ENCODE measurements at places on chromosomes 1 and 21.

- DNase-seq, result no peak
These were observed 15.3 kb downstream of the RCAN3 start for GRCh38 chr1:24517898-24518297.

DNA sequence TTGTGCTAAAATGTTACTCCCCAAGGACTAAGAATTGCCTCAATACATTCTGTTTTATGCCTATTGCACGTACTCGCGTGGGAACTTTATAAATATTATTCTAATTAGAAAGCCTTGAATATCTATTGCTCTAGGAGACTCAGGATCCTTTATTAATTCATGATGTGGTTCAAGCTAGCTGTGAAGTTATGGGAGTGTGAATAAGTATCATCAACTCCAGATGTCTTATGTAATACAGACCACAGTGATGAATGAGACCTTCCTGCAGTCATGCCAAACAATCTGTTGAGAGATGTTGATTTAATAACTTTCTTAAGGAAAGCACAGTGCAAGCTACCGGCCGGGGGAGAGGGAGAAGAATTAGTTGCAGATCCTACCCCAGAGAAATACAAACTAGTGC, 519.2 kb upstream of the ZP4 start:
- DNase-seq, result no peak

- DNase-seq, result no peak
These were observed 27.3 kb downstream of the STPG1 start for GRCh38 chr1:24386241-24386640.

DNA sequence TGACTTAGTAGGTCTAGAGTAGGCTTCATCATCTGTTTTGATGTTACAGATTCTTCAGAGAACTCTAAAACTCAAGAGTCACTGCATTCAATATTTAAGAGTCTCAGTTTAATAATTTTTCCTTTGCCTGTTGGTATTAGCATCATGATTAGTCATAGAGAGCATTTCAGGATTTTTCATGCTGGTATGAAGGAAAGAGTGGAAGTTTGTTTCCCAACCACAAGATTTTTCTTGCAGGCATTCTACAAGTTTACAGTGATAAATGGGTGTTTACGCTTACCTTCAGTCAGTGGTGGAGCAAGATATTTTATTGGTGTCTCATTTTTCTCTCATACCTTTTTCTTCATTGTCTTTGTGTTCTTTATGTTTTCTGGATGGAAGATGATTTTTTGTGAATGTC, 58.4 kb upstream of the MYOCOS start:
- DNase-seq, result no peak

DNA sequence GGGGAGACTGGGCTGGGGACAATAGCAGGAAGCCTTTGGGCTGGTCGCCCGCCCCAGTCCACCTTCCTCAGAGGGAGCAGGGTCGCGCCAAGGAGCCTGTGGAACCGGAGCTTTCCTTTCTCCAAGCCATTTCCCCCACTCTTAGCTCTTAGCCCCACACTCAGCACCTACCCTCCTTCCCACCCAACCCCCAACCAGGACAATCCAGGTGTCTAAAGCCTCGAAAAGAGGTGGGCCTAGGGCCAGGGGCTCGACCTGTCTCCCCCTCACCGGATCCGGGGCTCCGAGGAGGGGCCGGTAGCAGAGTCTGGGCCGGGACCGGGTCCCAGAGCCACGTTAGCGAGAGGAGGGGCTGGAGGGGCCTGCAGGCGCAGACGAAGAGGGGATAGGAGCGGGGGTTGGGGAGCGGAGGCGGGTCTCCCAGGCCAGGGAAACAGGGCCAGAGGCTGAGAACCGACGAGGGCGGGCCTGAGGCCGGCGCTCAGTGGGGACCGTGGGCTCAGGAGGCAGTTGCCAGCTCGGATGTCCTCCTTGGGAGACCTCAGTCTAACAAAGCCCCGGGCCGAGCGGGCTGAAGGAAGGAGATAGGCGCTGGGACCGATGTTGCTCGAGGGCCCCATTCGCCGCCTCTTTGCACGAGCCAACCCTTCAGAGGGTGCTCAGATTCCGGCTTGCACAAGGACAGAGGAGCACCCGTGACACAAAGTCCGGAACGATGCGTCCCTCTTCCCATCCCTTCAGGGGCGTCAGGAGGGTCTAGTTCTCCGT, 943 bp downstream of the SEMA6C start:
- DNase-seq, result no peak

DNA sequence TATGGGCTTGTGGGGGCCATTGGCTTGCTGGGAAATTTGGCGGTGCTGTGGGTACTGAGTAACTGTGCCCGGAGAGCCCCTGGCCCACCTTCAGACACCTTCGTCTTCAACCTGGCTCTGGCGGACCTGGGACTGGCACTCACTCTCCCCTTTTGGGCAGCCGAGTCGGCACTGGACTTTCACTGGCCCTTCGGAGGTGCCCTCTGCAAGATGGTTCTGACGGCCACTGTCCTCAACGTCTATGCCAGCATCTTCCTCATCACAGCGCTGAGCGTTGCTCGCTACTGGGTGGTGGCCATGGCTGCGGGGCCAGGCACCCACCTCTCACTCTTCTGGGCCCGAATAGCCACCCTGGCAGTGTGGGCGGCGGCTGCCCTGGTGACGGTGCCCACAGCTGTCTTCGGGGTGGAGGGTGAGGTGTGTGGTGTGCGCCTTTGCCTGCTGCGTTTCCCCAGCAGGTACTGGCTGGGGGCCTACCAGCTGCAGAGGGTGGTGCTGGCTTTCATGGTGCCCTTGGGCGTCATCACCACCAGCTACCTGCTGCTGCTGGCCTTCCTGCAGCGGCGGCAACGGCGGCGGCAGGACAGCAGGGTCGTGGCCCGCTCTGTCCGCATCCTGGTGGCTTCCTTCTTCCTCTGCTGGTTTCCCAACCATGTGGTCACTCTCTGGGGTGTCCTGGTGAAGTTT, 550 bp downstream of the RXFP4 start:
- DNase-seq, result no peak

DNA sequence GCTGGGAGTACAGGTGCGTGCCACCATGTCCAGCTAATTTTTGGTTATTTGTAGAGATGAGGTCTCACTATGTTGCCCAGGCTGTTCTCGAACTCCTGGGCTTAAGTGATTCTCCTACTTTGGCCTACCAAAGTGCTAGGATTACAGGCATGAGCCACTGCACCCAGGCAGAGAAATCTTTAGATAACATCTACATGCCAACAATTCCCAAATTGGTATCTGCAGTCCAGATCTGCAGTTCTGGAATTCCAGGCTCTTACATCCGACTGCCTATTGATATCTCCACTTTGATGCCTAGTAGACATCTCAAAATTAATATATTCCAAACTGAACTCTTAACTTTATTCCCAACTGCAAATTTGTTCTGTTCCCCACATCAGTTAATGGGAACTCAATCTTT, 23.3 kb downstream of the INAVA start:
- no peak for DNase-seq

GRCh38 chr1:98964198-98964597, 40.5 kb downstream of the PLPPR5 start:
- no peak for DNase-seq

- DNase-seq, result no peak
These were observed 150.1 kb downstream of the PLA2G4A start for GRCh38 chr1:186978596-186979556.

- no peak for DNase-seq
These were observed 165.3 kb upstream of the UBE2U start for GRCh38 chr1:64038119-64038518.

DNA sequence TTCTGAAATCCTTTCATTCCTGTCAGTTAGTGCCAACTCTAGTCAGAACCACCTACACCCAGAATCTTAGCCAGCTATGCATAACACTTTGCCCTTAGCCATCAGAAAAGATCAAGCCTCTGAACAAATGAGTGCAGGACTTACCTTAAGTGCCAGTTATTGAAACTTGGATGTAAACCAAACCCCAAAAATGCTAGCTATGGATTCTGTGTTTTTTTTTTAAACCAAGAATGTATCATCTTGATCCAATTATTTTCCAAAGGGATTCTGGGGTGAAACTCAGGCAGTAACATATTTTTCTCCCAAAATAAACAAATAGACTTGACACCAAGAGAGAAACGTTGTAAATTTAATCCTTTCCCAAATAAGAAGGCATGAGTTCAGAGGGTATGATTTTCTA, 538.6 kb upstream of the ADAMTS5 start:
- no peak for DNase-seq

DNA sequence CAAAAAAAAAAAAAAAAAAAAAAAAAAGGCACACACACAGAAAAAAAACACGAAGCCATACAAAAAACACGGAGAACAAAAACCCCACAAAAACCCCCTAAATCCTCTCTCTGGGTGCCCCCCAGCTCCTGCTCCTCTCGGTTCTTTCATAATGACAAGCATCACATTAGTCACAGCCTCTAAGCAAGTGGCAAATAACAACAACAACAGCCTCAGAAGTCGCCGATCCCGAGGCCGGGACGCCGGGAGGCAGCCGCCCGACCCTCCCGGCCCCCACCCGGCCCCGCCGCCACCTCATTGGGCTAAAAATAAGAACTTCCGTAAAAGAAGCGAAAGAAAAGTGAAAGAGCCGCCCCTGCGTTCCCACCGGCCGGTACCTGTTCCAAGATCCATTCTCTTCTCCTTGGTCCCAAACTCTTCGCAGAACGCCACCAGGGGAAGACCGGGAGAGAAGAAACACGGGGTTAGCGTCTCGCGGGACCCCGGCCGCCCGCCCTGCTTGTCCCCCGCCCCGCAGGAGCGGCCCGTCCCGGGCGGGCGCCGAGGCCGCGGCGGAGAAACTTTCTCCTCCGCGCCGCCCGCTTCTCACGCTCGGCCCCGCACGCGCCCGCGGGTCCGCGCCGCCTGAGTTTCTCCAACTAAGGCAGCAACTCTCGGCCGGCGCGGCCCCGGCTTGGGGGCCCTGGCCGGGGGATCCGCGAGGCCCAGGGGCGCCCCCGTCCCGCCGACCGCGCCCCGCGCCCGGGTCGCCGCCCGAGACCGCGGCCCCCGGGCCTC, 102.8 kb downstream of the CASZ1 start:
- DNase-seq, result peak; percentile 47

- no peak for DNase-seq
These were observed 45.3 kb upstream of the CRB1 start for GRCh38 chr1:197222780-197223179.

DNA sequence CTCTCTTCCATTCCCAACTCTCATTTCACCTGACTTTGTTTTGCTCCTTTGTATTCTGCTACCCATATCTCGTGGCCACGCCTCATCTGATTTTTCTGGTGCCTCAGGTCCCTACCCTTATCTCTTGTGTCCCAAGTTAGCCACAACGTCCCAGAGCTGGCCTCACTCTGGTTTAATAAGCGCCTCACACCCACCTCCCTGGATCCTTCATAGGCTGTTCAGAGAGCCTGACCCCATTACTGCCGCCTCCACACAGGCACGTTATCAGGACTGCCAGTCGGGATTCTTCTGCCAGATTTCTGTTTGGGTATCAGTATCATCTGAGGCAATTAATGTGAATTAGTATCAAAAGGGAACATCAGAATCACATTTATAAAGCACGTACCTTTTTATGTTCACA, 34.7 kb upstream of the TMEM125 start:
- DNase-seq, result no peak
